Activated T-helper 1 cell treated with anti-CD3 and anti-CD28 coated beads, Interleukin-12 subunit alpha, Interleukin-12 subunit beta, Interleukin-2, Interleukin-4 antibody, amounts not matched to agents 30 ng/mL and 10 ng/mL and 1 ng/mL, durations not matched to agents 14 hours and 24 hours and 36 hours (primary cell): ENCODE measurements at places on chromosomes 16 and 17.

DNA sequence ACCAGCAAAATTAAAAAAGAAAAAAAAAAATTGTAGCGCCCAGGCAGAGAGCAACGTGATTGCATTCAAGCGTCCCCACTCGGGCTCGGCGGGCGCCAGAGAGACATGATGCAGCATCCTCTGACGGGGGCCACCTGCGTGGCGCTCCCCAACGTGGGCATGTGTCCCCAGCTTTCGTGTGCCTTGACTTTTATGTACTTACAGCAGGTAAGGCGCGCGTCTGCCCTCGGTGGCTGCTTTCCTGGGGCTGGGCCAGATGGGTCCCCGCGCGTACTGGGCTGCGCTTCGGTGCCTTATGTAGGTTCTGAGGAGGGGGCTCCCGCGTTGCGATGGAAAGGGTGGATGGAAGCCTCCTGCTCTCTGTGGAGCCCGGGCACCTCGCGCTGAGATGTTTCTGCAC lies 28.4 kb upstream of the RBFOX1 start:
- H3K27ac ChIP-seq, result no peak overlapping the region
- no peak overlapping the region for H3K4me3 ChIP-seq
- no peaks in the 10 kb centered on the region for H3K4me1 ChIP-seq
- no peak for DNase-seq

DNA sequence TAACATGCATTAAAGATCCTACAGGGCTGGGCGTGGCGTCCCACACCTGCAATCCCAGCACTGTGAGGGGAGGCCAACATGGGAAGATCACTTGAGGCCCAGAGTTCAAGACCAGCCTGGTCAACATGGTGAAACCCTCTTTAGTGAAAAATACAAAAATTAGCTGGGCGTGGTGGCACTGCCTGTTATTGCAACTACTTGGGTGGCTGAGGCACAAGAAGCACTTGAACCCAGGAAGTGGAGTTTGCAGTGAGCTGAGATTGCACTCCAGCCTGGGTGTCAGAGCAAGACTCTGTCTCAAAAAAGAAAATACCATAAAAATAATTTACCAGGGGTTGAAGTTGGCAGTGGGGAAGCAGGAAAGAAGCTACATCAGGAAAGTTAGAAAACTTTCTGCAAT lies 12.9 kb downstream of the TXNDC11 start:
- peaks cover 61% of the 10 kb centered on the region for H3K36me3 ChIP-seq
- no peak for DNase-seq
- H3K27me3 ChIP-seq, result no peaks in the 10 kb centered on the region
- peaks cover 70% of the 10 kb centered on the region for H3K4me1 ChIP-seq
- H3K27ac ChIP-seq, result no peak overlapping the region

DNA sequence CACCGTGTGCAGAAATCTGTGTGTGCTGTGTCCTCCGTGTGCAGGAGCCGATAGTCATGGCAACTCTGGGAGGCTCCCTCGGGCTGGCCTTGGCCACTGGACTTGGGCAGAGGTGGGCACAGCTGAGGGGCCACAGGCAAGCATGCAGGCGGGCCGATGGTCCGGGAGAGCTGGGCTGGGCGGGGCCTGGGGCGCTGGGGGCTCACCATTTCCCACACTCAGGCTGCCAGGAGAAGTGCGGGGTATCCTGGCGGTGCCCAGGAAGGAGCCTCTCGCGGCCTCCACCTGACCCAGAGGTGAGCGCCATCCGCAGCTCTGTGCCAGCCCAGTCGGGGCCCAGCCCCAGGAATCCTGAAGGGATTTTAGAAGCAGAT lies 28.4 kb downstream of the BAHCC1 start:
- DNase-seq, result no peak
- no peaks in the 10 kb centered on the region for H3K36me3 ChIP-seq
- peaks cover under 1% of the 10 kb centered on the region for H3K27me3 ChIP-seq
- H3K4me3 ChIP-seq, result no peak overlapping the region

DNA sequence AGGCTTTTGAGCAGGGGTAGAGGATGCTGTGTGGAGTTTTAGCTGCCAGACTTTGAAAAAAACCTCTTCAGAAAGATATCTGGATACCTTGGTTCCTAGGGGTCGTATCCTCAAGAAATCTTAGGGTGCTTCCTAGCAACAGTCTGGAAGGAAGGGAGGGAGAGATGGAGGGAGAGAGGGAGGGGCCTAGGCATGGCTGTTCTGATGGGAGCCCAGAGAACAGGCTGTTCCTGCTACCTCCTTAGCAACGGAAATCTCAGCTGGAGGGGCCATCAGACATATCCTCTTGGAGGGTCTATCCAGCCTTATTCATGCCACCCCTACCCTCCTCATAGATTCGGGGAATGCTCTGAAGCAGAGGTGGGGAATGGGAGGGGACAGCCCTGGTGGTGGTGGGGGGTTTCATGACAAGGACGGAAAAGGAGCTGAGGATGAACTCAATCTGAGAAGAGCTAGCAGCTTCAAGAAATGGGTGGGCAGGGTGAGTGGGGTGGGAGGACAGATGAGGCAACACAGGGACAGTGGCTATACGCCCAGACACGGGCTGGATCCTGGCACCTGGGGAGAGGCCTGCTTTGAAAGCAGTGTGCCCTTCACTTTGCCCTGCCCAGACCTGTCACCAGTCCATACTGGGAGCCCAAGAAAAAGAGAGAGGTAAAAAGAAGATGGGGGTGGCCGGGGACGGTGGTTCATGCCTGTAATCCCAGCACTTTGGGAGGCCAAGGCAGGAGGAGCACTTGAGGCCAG lies 2.9 kb upstream of the THRA start:
- peaks cover 29% of the 10 kb centered on the region for H3K4me1 ChIP-seq
- DNase-seq, result no peak
- H3K36me3 ChIP-seq, result no peaks in the 10 kb centered on the region
- H3K27ac ChIP-seq, result no peak overlapping the region
- H3K4me3 ChIP-seq, result no peak overlapping the region

DNA sequence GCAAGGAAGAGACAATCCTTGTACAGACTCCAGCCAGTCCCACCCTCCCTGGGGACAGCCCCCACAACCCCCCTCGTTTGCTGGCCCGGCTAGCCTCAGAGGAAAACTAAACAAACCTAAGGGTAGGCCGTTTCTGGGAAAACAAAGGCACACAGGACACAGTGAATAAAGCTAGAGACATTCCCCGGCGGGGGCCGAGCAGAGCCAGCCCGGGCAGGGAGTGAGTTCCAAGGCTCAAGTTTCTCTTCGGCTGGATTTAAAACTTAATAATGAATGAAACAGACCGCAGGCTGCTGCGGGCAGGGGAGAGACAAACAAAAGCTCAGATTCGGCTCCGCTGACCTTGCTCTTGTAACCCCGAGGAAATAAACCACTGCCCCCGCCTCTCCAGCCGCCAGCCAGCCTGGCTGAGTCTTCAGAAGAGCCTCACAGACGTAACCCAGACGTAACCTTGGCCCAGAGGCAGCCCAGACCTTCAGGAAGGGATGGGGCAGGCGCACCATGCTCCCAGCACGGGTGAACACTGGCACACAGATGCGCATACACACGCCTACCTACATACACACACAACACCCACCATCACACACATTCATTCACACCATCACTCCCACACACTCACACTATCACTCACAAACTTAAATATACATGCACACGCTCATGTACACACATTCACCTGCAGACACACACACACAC lies 216.0 kb downstream of the ZNF423 start:
- peaks cover 2% of the 10 kb centered on the region for H3K27me3 ChIP-seq
- H3K27ac ChIP-seq, result no peak overlapping the region
- no peaks in the 10 kb centered on the region for H3K36me3 ChIP-seq
- H3K4me1 ChIP-seq, result no peaks in the 10 kb centered on the region
- H3K4me3 ChIP-seq, result no peak overlapping the region
- DNase-seq, result no peak

DNA sequence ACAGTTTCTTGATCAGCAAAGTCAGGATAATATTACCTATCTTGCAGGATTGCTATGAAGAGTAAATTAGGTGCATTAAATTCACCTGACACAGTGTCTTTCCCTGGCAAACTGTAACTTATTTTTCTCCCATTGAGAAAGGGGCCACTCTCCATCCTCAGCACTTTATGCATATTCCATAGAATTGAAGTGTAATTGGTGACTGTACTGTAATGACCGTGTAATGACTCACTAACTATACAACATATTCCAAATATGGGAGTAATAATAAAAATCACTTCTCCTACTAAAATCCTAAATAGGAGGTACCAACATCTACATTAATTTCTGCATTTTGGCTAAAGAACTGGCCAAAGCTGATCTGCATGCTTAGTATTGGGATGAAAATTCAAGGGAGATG lies 141.9 kb upstream of the NOG start:
- no peak for DNase-seq
- no peak overlapping the region for H3K27ac ChIP-seq

DNA sequence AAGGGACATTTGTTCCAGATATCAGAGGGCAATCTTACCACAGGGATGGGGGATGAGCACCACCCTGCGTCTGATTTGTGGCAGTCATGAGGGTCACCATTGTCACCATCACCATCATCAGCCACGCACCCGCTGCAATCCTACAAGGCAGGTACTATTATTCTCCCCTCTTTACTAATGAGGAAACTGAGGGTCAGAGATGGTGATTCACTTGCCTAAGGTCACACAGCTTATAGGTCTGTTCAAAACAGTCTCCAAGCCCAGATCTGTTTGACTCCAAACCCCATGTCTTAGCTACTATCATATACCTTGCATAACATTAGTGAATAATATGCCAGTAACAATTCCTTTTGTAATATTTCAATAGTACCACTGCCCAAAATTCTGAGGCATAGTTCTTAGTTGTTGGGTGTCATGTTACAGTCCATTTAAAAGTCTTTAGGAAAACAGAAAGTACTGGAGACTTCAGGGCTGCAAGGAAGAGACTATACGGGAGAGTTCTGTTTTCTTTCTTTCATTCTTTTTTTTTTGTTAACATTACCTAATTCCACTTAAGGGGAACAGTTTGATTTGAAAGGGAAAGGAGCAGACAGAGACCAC lies 166.4 kb downstream of the C16orf95 start:
- H3K27me3 ChIP-seq, result no peaks in the 10 kb centered on the region
- DNase-seq, result no peak
- no peaks in the 10 kb centered on the region for H3K36me3 ChIP-seq
- no peak overlapping the region for H3K4me3 ChIP-seq
- H3K27ac ChIP-seq, result no peak overlapping the region
- no peaks in the 10 kb centered on the region for H3K4me1 ChIP-seq

DNA sequence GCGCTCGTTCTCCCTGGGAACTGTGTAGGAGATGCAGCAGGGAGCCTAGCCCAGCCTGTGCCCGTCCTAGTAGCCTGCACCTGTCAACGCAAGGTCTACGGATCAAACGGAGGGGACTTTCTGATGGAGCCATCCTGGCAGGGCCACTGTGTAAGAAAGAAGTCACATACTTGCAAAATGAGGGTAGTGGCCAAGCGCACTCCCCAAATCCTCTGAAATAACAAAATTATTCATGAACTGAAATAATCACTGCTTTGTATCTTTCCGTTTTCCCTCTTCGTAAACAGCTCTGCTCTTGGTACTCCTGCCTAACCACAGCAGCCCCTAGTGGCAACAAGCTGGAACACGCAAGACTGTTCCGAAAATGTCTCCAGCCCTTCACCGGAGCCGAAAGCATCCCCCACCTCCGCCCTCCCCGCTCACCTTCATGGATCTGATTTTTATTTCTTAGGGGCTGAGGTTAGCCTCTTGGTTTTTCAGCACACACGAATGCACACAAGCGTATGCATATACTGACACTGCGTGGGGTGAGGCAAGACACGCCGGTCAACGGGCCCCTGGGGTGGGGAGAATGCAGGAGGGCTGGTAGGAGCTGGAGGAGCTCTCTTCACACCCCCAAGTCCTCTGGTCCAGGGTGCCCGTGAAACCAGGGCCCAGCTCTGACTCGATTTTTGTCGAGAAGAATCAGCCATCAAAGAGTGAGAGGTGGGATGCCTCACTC lies 100.8 kb downstream of the ABCC12 start:
- peaks cover 8% of the 10 kb centered on the region for H3K4me1 ChIP-seq
- H3K36me3 ChIP-seq, result no peaks in the 10 kb centered on the region
- H3K27me3 ChIP-seq, result peaks cover 25% of the 10 kb centered on the region

DNA sequence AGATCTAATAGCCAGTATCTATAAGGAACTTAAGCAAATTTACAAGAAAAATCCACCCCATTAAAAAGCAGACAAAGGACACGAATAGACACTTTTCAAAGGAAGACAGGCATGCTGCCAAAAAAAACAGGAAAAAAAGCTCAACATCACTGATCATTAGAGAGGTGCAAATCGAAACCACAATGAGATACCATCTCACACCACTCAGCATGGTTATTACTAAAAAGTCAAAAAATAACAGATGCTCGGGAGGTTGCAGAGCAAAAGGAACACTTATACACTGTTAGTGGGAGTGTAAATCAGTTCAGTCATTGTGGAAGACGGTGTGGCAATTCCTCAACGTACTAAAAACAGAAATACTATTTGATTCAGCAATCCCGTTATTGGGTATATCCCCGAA lies 9.6 kb downstream of the STX8 start:
- H3K27ac ChIP-seq, result no peak overlapping the region
- no peak overlapping the region for H3K4me3 ChIP-seq
- H3K4me1 ChIP-seq, result peaks cover 19% of the 10 kb centered on the region
- H3K36me3 ChIP-seq, result peaks cover 33% of the 10 kb centered on the region

DNA sequence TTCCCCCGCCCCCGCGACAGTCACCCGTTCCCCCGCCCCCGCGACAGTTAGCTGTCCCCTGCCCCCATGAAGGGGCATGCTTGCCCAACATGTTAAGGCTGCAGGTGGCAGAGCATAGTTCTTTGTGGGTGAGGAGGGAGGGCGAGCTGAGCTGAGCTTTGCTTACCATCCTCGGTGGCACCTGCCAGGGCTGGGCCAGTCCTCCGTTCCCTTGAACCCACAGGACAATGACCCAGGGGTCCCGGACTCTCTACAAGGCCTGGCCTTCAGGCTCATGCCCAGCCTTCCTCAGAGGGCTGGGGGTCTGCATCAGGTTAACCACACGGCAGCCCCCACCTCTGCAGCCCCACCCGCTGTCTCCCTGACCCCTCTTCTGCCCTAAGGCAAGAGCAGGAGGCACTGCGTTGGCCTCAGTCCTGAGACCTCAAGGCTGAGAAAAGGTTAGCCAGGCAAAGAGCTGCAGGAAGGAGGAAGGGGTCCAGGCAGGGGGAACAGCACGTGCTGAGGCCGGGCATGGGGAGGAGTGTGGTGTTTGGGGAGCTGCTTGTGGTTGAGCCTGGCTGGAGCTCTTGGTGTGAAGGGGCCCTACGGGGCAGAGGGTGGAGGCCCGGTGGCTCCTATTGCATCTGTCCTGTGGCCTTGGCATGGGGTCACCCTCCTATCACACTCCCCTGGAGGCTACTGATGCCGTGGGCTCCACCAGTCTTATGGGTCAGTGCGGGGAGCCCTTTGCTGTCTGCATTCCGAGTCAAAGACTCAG lies 11.4 kb upstream of the DOC2B start:
- DNase-seq, result no peak
- peaks cover 7% of the 10 kb centered on the region for H3K4me1 ChIP-seq
- H3K36me3 ChIP-seq, result no peaks in the 10 kb centered on the region
- H3K4me3 ChIP-seq, result no peak overlapping the region
- H3K27me3 ChIP-seq, result peaks cover 2% of the 10 kb centered on the region
